ENCODE measurements at places on chromosomes 13 and 19.

- peak; percentile 22 for DNase-seq
Measured at GRCh38 chr19:17889609-17890214, 18.0 kb downstream of the SLC5A5 start.

DNA sequence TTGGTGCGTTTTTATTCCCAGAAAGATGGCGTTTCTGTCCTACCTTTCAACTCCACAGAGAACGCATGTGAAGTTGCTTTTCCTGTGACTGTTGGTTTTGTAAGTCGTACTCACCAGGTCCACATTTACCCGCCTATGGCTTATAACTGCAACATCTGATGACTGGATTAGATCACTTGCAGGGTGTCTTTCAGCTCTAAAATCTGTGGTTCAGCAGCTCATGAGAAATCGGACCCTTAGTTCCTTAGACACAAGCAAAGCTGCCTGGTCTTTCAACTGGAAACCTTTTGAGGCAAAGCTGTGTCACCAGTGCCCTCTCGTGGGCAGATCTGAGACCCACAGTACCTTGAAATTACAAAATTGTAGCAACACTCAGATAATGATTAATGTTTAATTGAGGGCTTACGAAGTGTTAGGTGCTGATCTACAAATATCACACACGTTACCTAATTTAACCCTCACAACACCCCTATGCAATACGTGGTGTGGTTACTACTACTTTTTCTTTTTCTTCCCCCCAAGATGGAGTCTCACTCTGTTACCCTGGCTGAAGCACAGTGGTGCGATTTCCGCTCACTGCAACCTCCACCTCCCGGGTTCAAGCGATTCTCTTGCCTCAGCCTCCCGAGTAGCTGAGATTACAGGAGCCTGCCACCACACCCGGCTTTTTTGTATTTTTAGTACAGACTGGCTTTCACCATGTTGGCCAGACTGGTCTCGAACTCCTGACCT, 65.4 kb downstream of the RUBCNL start:
- peak; percentile 81 for DNase-seq

DNA sequence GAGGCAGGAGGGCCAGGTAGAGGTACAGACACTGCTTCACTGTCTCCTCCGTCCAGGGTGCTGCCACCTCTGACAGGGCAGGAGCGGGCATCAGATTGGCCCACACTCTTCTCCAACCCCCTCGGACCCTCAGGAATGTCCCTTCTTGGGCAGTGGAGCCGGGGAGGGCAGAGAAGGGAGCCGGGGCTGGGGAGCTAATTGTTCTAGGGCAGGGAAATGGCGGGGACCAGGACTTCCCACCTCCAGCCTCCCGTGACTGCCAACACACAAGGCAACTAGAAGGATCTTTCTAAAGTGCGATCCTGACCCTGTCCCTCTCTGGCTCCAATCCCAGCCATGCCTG, 10.1 kb upstream of the RSPH6A start:
- no peak for DNase-seq

GRCh38 chr13:23754997-23755396, 134.2 kb downstream of the MIPEP start:
- no peak for DNase-seq

DNA sequence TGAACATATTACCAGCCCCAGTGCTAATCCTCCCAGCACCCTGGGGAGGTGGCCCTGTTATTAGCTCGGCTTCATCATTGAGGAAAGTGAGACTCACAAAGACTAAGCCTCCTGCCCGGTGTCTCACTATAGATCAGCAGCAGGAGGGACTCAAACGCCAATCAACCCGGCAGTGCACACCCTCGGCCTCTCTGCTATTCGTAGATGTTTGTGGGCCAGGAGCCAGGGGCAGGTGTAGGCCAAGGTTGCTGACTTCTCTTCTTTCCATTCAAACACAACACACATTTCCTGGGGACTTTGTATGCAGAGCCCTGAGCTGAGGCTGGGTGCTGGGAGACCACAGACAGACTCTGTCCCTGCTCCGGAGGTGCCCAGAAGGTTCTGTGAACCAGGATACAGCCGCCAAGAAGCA, 9.4 kb upstream of the SBK3 start:
- no peak for DNase-seq

DNA sequence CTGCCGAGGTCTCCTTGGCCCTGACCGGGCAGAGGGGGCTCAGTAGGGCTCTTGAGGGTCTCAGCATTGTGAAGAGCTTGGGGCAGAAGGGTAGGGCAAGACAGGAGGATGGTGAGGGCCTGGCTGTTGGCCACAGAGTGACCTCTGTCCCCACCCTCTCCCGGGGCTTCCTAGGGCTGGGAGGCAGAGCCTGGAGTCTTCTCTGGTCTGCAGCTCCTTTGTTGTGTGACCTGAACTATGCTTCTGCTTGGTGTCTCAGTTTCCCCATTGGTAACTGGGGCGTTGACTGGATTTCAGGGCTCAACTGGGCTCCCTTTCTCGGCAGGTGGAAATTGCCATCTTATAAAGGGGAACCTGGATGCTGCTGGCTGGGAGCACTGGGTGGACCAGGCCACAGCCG, 30.1 kb upstream of the PEPD start:
- DNase-seq: no peak

GRCh38 chr13:88068316-88068715, 397.1 kb downstream of the SLITRK5 start:
- no peak for DNase-seq

GRCh38 chr19:46126086-46126580, 1.6 kb upstream of the IGFL3 start:
- DNase-seq: no peak

GRCh38 chr13:38223089-38223488, 126.6 kb upstream of the UFM1 start:
- peak; percentile 2 for DNase-seq

GRCh38 chr19:4773047-4773640, 18.4 kb upstream of the FEM1A start:
- DNase-seq: no peak

DNA sequence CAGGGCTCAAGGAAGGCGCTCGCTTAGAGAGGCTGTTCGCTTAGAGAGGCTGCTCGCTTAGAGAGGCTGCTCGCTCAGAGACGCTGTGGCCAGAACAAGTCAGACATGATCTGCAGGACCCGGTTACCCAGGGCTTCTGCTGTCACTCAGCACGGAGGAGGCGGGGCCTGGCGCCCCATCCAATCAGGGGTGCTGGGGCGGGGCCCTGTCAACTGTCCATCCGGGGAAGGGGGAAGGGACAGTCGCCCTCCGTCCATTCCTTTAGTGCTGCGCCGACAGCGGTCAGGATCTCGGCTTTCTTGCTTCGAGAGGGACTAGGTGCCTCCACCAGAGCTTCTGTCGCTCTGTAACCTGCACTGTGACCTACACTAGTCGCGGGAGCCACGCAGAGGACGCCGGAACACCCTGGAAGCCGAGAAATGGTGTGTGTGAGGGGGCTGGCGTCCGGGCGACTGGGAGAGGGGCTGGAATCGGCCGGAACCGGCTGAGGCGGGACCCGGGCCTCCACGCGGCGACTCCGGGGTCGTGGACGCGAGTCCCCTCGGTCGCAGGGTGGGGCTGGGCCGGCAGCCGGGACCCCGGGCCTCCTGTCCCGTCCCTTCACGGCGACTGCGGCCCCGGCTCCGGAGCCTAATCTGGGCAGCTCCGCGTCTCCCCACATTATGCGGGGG, at the start of gene ZNF440:
Gene ZNF440 (plus strand): TSS at position 245 of the 671 bp plus-strand sequence. CDS start 175 bp downstream, at position 420.
- peak; percentile 78 for DNase-seq

DNA sequence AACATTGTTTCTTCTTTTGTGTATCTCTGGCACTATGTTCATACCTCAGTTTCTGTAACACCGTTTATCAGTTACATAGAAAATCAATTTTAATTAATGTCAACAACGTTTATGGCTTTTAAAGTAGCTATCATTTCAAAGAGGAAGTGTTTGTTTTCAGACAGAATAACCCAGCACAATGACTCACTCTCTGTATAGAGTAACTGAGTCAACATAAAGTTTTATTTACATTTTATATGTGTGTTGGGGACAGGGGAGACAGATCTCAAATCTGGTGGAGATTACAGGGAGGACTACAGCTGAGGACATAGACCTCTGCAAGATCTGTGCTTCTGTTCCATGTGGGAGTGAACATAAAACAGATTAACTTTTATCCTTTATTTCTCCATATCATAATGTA, 2590.1 kb downstream of the PCDH9 start:
- DNase-seq: no peak

DNA sequence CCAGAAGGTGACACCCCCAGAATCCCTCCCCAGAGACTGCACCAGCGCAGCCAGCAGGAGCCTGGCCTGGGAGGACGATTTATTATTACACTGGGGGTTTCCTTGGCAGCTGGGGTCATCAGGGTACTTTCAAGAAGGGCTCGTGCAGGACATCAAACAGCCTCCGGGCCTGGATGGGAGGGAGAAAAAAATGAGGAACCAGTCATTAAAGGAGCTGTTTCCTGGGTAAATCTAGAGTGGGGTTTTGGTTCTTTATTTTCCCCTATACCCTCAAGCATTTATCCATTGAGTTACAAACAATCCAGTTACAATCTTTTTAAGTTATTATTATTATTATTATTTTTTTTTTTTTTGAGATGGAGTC, 3.1 kb downstream of the POLR1G start:
- no peak for DNase-seq

DNA sequence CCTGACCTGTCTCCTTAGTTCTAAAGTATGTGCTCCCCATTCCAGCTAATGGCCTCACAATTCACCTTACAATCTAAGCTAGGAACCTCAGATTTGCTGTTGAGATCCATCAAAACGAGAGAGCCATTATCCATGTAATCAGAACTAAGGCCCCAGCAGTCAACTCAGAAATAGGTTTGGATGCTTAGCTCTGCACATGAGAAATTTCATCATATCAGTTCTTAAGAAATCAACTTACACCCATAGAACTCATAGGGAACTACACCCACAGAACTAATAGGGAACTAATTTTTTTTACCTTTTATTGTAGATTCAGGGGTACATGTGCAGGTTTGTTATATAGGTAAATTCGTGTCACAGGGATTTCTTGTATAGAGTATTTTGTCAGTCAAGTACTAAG, 28.7 kb downstream of the CYSLTR2 start:
- no peak for DNase-seq

DNA sequence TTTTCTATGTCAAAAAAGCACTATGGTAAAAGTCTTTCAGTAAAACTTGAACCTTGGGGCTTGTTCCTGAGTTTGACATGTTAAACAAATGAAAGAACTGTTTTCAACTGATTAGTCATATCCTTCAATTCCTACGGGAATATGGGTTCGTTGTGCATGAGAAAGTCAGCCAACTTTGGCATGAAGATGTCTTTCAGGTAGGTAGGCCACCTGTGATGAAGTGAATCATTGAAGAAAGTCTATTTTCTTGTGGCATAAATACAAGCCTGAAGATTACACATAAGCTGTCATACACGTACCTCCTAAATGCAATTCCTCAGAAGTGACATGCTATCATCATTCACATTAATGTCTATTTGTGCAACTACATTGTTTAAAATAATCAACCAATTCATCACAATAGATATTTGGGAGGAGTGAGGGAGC, 513.0 kb downstream of the IRS2 start:
- no peak for DNase-seq

DNA sequence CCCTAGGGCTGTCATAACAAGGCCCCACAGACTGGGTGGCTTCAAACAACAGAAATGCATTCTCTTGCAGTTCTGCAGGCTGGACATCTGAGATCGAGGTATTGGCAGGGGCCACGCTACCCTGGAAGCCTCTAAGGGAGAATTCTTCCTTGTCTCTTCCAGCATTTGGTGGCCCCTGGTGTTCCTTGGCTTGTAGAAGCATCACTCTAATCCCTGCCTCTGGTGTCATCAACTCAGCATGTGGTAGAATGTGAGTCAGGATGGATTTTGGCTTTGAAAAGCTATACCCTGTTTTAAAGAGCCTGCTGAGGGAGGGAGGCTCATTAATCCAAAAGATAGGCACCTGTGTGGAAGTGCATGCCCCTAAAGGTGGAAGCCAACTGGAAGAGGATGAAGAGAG, 7.9 kb upstream of the GGACT start:
- DNase-seq: no peak

DNA sequence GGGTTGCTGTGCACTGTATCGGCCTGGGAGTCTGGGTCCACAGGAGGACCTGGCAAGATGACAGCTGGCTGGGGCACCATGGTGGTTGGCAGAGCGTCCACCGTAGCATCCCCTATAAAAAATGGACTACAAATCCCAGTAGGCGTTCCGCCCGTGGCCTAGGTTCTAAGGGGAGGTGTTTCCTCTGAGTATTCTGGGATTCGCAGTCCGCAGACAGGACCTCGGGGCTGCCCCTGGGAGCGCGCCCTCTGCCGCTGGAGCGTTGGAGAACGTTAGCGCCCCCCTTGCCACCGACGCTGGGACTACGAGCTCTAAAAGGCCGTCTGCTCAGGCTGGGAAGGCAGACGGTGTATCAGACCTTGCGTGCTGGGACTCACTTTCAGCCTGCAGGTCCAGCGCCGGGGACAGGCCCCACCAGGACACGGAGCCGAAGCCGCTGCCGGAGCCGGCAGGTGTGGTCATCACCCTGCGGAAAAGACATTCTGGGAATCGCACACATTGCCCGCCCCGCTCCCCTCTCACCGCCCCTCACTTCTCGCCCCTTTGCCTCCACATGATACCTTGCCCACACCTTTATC, 372 bp downstream of the DNAAF3 start:
- DNase-seq: peak; percentile 96

DNA sequence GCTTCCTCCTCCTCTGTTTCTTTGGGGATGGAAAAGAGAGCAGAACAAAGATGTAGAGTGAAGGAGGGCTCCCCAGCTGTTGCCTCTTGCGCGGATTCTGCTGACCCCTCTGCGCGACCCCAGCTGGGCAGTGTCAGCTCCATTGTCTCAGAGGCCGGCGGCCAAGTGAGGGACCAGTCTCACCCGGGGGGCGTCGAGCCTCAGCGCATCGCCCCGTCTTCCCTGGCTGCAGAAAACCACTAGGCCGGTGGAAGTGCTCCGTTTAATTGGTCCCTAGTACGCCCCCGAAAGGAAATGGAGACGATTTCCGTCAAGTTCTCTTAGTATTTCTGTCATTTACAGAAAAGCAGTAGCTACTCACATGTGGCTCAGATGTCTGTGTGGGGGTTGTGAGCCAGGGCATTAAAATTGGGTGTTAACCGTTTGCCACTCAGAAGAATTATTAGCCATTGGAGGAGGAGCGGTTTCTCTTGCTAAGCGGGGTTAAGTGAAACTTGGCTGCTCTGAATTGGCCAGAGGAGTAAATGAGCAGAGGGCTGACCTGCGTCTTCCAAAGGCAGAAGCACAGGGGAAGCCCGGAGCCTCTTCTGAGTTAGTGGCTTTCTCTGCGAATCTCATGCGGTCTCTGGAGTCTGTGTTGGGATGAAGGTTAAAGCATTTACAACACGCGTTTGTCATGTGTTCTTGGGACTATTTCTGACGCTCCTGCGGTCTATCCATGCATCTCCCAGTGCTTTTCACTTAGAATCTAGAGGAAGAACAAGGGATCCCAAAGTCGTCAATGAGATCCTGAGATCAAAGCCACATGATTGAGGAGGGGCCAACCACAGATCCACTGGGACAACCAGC, 132.8 kb upstream of the MYO16 start:
- DNase-seq: peak; percentile 43
